ENCODE measurements at places on chromosomes 7 and 10.

DNA sequence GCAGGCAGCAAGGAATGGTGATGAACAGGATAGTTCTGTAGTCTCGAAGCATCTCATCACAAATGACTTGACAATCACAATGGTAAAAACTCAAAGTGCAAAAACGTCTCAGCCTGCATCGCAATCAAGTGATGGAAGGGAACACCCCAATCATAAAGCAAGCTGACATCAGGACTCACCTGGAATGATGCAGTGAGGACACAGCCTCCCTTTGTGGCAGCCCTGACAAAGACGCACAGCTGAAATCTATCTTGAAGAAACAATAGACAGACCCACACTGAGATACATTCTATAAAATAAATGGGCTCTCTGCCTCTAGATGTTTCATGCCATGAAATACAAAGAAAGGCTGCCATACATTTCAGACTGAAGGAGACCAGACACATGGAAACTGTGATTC, 748.0 kb upstream of the IGFBP3 start:
- DNase-seq: no peak

DNA sequence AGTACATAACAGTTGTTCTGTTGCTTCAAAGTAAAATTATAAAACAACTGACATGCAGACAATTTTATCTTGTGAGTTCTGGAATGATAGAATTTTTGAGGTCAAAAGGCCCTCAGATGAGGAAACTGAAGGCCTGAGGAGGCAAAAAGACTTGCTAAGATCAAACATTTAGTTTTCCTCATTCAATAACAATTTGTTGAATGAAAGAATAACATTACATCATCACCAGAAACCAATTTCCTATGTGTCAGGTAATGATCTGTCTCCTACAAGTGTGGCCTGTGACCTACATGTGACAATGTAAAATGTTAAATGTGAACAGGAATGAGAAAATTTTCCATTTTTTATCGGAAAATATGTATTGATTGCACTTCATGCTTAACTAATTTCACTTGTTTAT, 16.6 kb upstream of the ASB4 start:
- DNase-seq: no peak

DNA sequence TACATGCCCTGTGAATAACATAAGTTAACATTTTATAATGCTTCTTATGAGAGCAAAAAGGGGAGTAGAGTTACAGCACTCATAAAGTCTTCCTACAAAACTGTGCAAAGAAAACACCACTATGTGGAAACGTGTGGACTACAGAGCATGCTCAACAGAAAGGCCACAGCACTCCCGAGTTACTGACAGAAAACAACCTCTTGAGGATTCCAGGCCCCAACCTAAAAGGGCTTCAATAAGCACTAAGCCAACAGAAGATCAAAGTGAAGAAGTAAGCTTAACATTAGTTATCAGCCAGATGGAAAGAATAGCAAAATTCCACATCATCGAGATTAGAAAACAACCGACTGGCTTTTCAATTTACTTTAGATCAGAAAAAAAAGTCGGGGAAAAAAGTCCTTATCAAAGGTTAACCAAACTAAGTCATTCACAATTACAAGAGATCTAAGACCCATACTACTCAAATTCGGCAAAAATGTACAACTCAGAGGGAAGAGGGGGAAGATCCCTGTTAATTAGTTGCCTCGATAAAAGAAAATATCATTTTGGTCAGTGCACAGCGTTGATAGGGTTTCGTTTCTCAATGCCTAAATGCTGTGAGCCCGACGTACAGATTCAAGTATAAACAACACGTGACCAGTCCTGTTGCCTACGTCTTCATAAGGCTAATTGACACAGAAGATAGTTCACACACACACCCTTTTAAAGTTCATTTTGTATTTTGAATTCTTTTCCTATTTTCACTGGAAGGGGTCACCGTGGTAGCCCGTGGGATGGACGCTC, 1.4 kb downstream of the KBTBD2 start:
- peak; percentile 81 for DNase-seq

DNA sequence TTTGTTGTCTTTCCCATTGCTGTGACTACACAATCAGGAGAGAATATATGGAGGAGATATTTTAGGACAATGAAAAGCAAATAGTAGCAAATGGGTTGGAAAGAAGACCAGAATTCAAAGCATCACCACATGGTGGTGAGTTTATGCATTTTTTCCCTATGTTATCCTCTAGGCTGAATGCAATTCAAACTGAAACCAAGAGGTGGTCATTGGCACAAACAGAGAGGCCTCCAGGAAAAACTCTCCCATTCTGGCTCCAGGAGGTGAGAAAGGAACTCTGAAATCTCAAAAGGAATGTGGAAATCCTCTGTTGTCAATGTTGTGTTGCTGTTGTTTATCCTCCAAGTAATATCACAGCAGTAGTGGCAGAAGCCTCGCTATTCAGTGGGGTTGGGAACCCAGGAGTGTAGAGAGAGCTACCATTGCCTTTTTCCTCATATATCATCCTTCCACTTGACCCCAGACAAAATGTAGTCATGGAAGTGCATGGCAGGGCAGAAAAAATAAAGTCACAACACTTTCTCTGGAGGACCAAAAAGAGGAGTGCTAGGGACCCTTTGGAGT, 819.1 kb downstream of the GRID1 start:
- no peak for DNase-seq

GRCh38 chr7:2522780-2523433, 3.3 kb downstream of the LFNG start:
- peak; percentile 74 for DNase-seq

GRCh38 chr7:141430455-141431139, 120.6 kb upstream of the AGK start:
- DNase-seq: peak; percentile 72

DNA sequence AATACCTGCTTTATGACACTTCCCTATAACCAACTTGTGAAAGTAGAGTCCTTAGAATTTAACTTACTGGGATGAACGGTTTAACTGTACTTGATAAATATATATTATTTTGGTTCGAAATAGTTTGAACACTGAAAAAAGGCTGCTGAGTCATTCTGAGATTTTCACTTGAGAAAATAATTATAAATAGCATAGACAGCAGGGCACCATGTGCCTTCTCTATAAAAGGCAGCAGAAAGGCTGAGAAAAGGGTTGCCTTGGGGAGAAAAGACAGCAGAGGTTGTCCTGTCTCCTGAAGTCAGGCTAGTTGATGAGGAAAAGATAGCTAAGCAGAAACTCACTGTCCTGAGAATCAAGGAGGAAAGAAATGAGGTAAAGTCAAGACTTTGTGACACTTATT, 92.4 kb downstream of the CTTNBP2 start:
- no peak for DNase-seq

DNA sequence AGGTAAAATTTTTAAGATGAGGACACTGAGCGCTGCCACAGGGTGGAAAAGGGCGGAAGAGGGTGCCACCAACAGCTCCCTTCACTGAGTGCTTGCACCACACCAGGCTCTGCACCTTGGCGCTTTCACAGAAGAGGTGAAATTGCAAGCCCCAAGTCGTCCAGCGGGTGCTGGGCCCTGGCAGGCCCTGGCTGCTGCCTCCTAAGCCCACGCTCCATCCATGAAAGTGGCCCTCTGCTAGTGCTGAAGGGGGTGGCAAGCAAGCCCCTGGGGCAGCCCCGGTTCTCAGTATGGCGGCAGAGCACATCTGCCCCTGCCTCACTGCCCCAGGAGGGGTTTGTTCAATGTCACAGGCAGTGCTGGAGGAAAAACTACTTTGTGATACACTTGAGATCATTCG, 95.1 kb downstream of the SLIT1 start:
- DNase-seq: no peak

- no peak for DNase-seq
These were observed 204.5 kb downstream of the LSM5 start for GRCh38 chr7:32285698-32286097.

DNA sequence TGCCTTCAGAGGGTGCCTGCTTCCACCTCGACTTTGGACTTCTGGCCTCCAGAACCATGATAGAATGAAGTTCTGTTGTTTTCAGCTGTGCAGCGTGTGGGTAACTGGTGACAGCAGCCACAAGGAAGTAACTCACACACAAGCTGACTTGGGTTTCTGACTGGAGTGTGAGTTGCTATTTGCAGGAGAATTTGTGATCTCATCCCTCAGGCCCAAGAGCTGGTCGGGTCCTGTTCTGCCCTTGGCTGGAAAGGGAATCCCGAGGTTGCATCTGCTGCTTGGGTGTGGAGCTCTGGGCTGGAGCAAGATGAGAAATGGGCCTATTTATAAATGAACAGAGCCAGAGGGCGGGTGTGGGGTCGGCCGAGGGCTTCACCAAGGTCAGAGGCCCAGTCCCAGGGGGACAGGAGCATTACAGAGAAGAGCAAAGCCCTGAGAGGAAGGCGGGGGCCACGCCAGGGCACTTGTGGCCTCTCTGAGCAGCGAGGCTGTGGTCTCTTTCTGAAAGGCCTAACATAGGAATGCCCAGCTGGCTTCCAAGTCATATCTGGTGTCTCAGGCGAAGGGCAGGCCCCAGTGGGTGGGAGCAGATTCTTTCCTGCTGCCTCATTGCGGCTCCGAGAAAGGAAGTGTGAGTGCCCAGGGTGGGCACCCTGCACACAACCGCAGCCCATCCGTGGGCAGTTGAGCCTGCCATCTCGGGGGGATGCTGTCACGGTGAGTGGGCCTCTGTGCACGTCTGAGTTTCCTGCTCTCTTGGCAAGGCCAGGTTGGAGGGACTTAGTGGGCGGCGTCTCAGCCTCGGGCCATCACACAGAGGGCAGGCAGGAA, 26.5 kb upstream of the C10orf71 start:
- no peak for DNase-seq

- no peak for DNase-seq
These were observed 60.2 kb downstream of the VCL start for GRCh38 chr10:74058071-74058470.

- no peak for DNase-seq
These were observed 108.1 kb upstream of the PODXL start for GRCh38 chr7:131664570-131664969.

GRCh38 chr7:73329861-73330581, 2.1 kb downstream of the FKBP6 start:
- peak; percentile 17 for DNase-seq

DNA sequence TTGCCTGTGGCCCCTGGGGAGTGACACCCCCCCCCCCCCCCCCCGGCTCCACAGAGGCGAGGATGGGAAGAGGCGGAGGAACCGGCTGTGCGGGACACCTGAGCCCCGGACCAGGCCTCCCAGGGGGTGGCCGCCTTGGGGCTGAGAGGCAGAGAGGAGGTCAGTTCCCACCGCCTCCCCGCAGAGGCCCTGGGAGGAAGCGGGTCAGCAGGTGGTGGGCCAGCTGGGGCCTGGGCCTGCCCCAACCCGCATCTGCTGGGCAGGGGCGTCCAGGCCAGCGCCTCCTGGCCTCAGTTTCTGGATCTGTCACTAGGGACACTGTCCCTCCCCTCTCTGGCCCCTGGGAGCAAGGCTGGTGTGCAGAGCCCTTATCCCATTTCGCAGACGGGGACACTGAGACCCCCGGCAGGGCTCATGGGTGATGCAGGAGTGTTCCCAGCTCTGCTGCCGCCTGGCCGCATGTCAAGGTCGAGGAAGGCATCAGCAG, 14.6 kb upstream of the LFNG start:
- DNase-seq: no peak

DNA sequence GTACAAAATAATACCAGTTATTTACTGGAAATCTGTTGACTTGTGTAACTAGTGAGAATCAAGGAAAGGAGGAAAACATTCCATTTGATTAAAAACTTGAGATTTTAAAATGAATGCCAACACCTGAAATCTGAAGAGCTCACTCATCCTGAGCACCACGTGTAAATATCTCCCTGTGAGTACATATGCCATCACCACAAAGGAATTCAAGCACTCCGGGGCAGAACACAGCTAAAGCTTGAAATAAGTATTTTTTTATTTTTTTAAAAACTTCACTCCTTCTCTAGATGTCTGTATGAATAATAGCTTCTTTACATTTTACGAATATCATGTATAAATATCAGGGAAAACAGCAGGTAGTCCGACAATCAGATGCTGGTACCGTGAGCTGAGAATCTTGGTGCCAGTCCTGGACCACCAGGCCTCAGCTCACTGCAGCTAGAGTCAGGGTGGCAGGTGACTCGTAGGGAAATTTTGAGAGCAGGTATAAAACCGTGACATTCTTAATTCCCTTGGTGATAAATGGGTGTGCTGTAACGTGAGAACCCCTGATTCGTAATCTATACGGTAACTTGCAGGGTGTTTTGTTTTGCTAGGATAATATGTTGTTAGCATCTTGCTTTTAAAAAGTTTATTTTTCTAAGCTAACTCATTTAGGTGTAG, 12.7 kb downstream of the LMTK2 start:
- DNase-seq: no peak

DNA sequence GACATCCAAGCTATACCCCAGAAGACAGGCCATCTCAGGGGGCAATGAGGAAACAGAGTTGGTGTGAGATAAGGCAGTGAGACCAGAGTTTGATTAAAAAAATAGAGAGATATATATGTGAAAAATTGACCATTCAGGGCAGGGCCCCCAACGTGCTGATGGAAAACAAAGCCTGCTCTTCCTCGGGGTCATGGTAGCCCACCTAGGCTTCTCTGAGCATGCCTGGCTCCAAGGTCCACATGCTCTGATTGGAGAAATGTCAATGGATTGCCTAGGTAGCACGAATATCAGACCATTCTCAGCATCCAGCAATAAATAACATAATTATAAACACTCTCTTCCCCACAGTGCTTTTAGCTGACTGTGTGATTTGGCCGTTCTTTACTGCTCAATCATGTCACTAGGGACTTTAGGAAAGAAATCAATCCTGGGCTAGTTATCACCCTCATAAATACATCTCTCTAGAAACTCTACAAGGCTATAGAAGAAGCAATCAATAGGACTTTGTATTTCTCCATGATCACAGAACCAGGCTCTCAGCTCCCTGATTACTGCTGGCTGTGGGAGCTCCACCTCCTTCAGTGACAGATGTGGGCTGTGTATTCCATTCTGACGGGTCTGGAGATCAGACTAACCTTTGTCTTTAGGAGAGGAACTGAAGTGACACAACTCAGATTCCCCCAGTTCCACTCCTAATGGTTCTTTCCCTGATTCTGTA, 766.4 kb downstream of the GRID1 start:
- no peak for DNase-seq

DNA sequence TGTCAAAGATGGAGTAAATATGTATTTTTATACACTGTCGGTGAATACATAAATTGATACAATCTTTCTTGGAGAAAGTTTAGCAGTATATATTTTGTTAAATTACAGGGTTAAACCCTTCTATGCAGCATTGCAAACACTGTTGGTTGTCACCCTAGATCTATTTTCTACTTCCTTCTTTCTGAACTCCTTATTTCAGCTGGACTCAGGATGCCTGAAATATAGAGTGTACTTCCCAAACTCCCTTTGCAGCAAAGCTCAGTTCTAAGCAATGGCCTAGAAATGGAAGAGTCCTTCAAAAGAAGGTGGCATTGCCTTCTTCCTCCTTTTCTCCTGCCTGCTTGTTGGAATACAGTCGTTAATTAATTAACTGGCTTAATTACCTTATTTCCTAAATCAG, 20.6 kb downstream of the CUBN start:
- no peak for DNase-seq

- no peak for DNase-seq
These were observed 13.0 kb downstream of the BRAF start for GRCh38 chr7:140911746-140912145.

GRCh38 chr7:71236230-71237105, 104.5 kb downstream of the GALNT17 start:
- DNase-seq: peak; percentile 53
